Inflammatory macrophage treated with lipopolysaccharide for 1 hour (primary cell): ENCODE measurements at places on chromosomes 3 and 15.

- DNase-seq = peak; percentile 55
Measured at GRCh38 chr3:94069194-94069813, 6.4 kb downstream of the NSUN3 start.

DNA sequence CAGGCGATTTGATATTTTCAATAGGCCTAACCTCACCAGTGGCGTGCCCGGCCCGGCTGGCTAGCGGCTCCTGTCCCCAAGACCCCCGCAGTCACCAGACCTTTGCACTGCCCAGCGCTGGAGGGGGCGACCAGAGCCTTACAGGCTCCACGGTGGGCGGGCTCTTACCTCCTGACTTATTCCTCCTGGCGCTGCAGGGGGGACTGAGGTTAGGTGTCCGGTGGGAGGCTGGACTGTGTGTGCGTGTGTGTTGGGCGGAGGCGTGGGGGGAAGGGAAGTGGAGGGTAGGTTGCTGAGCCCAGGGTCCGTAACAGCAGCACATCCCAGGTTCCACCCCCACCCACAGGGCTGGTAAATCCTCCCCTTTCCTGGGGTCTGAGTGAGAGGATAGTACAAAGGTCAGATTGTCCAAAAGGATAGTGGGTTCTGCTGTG lies 27.5 kb upstream of the THRB start:
- DNase-seq = no peak

DNA sequence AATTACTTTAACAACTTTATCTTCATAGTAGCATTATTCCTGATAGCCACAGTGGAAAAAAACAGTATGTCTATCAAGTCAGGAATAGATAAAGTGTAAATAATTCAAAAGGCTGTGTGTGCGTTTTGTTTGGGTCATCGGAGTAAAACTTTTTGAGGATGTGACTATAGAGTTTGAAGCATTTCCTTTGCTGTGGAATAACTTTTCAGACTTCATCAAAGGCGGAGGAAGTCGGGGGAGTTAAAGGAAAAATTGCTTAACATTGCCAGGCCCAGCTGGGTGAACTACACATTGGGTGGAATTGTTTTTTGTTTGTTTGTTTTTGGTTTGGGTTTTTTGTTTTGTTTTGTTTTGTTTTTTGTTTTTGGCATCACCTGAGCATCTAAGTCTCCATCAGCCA lies 70.4 kb upstream of the CRTC3 start:
- peak; percentile 45 for DNase-seq

GRCh38 chr15:68618908-68619698 lies 40.3 kb downstream of the CORO2B start:
- DNase-seq = no peak

GRCh38 chr3:41236228-41236627 lies 36.9 kb downstream of the CTNNB1 start:
- DNase-seq = no peak

- no peak for DNase-seq
Measured at GRCh38 chr3:63673111-63673510, 20.6 kb downstream of the SNTN start.

DNA sequence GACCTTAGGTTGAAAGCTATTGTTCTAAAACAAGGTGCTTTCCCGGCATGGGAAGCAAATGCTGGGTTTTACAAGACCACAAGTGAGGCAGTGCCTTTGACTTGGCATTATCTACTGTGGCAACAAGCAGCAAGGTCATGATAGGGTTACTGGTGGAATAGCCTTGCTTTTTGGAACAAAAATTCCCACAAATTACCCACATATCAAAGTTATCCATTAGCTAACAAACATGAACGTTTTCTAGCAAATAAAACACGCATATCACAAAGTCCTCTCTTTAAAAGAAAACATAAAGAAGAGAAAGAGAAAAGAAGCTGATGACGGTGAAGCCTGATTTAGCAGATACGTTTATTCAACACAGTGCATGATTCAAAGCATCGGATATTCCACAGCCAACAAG lies 57.6 kb downstream of the SETMAR start:
- no peak for DNase-seq

- no peak for DNase-seq
Measured at GRCh38 chr3:122913539-122914100, 113.9 kb downstream of the SEMA5B start.

- peak; percentile 57 for DNase-seq
Measured at GRCh38 chr15:44711743-44712345, 527 bp downstream of the B2M start.

GRCh38 chr3:112973325-112974177 lies 1.4 kb downstream of the CD200R1 start:
- peak; percentile 75 for DNase-seq

GRCh38 chr3:180188512-180189309 lies 152.0 kb upstream of the PEX5L start:
- DNase-seq = no peak

- no peak for DNase-seq
Measured at GRCh38 chr3:33364531-33365128, 75.6 kb downstream of the UBP1 start.

- DNase-seq = no peak
Measured at GRCh38 chr15:53160092-53160704, 370.1 kb upstream of the ONECUT1 start.

DNA sequence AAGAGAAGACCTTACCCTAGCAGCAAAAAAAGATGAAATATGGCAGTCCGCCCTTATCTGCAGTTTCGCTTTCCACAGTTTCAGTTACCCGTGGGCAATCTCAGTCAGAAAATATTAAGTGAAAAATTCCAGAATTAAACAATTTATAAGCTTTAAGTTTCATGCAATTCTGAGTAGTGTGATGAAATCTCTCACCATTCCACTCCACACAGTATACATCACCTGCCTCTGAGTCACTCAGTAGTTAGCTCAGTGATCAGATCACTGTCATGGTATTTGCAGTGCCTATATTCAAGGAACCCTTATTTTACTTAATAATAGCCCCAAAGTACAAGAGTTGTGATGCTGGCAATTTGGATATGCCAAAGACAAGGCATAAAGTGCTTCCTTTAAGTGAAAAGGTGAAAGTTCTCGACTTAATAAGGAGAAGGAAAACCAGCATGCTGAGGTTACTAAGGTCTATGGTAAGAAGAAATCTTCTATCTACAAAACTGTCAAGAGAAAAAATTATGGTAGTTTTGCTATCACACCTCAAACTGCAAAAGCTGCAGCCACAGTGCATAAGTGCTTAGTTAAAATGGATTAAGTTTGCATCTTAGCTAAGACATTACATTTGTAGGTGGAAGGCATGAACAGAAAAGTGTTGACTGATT lies 48.1 kb downstream of the HSPBAP1 start:
- DNase-seq = peak; percentile 96

- DNase-seq = no peak
Measured at GRCh38 chr3:74288761-74289160, 325.7 kb downstream of the CNTN3 start.
